ENCODE measurements at places on chromosomes 5 and 9.

- no peak for DNase-seq
Observed at GRCh38 chr9:83472221-83472665, 66.0 kb downstream of the FRMD3 start.

DNA sequence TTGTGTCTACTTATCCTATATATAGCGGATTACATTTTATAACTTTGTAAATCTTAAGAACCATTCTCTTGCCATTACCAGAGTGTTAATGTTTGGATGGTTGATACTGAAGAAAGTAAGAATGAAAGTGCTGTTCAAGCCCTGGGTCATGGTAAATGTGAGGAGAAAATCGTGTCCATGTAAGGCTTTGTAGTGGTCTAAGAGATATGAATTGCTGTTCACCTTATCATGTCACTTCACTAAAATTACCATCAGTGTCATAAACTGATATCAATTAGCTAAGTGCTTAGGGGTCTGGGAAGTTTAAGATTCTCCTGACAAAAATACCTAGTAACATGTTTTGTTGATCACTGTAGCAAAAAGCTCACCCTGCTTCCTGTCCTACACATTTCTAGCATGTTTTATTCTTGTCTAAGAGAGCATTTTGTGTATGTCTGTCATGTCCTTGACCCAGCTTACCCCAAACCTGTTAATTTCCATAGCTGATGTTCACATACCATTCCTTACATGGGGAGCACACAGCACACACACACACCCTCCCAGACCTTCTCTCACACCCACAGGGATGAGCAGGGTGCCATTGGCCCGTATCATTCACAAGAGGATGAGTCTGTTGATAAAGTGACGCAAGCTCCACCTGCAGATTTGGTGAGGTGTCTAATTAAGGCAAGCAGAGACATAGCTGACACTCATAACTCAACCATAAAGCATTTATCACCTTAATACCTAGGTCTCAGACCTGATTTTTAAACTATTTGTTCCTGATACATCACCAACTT, 125.1 kb upstream of the PAM start:
- DNase-seq = no peak

DNA sequence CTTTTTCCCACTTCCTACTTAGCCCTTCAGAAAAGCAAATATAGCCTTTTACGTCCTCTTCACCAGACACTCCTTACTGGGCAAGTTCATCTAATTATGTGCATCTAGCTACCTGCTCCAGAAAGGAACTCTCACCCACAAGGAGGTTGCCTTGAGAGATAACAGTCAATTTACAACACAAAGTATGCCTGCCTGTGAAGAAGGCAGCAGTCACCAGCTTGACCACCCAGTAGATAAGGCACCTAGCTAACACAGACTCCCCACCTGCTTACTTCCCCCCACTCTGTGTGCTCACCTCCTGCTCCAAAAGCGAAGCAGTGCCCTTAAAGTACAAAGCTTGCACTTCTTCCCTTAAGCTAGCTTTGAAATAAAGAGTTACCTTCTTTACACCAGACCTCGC, 111.7 kb upstream of the MRPS30 start:
- DNase-seq = no peak

GRCh38 chr9:100670719-100671118, 92.8 kb downstream of the CAVIN4 start:
- DNase-seq = no peak

DNA sequence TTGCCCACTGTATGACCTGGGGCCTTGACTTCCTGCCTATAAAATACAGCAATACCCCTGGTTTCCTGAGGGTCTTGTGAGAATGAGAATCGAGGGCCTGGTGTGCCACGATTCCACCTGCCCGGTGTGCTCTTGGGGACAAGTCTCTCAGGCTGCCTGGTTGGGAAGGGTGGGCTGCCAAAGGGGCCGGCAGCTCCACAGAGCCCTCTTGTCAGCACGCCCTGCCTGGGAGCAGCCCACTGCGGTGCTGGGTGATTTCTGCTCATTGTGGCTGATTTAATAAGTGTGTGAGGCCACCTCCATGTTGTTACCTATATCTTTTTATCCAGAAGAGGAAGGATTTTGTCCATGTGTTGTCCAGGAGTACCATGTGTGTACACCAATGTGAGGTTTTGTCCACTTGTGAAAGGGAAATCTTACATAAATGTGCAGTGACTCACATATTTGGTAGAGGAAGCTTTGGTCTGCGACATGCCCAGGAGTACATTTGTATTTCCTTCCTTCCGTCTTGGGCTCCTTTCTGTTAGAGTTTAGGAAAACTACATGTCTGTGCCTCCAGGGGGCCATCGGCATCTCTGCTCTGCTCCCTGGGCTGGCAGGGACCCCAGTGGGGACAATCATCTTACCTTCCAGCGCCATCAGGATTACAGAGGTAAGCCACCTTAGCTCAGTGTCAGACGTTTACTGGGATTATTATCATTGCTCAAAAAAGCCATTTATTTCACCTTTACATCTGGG, 108.6 kb downstream of the PHF2 start:
- DNase-seq = no peak

GRCh38 chr9:104883169-104883568, 44.8 kb downstream of the ABCA1 start:
- no peak for DNase-seq

DNA sequence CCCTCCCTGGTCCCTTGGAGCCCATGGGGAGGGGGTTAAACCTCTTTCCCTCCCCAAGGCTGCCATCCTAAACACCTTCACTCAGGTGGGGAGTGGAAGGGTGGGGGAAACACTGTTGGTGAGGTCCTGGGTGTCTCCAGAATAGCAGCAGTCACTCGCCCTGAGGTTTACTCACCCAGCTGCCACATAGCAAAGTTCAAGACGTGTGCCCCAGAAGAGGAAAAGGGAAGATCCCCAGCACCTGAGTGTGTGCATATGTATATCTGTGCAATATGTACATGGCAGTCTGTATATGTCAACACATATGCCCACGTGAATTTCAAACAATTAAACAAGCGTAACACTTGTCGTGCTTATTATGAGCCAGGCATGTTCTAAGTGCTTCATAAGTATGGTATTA, 31.3 kb upstream of the SMU1 start:
- no peak for DNase-seq

GRCh38 chr9:33619666-33620404, 95.8 kb downstream of the ANKRD18B start:
- no peak for DNase-seq

- no peak for DNase-seq
Observed at GRCh38 chr9:137295238-137295811, 6.7 kb downstream of the NRARP start.

DNA sequence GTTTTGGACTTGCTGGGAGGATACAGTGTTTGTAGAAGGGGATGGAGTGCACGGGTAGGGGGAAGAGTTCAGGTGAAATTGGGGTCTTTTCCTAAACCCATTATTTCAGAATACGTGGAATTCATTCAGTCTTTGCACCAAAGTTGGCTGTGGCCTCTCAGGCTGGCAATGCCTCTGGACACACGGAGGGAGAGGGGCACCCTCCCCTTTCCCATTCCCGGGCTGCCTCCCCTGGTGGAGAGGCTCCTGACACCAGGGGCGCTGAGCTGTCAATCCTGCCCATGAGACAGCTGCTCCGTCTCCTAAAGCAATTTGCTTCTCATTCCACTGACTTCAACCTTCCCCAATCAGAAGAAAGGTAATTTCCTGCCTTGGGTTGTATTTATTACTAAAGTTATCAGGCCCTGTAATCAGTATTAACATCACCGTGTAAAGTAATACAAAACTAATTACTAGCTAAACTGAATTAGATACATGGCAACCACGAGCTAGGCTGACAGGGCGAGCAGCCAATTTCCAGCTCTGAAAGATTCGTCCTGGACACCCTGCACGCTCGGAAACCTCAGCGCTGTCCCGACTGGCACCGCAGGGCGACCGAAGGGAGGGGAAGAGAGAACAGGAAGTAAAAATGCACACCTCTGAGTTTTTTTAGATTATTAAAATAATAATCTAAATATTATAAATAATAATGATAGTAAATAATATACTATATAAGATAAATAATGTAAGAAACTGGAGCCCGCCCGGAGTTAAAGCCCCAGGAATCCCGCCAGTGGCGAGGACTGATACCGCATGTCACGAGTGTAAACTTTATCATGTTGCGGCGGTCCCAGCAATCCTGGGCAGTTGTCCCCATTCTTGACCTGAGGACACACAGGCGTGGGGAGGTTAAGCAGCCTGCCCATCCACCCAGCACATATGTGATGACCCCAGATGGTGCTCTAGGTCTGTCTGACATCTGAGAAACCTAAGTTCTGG, 6.9 kb upstream of the OLFM1 start:
- no peak for DNase-seq

DNA sequence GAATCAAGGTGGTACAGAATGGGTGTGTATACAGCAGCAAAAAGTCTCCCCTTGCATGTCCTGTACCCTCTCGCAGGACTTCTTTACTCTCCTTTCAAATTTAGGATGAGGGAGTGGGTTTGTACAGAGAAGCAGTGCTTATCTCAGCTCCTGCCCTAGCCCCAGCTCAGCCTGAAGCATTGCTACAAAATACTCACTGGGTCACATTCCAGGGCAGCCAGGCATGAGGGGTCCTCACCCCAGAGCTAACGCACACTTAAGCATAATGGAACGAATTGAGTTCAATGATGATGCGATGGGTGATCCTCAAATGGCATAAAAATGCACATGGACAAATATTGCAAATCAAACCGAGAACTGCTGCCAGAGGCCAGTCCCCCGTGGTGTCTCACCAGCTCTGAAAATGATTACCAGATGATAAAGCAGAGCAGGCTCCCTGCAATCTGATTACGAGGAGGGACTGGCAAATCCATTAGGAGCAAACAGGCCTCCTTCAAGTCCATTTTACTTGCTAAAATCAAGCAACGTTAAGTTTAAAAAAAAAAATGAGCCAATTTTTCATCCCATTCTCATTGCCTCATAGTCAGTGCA, 231.6 kb upstream of the TAS2R1 start:
- DNase-seq = no peak

- DNase-seq = no peak
Observed at GRCh38 chr5:156929366-156929948, 33.6 kb downstream of the TIMD4 start.

GRCh38 chr5:54080831-54081230, 229.5 kb downstream of the ARL15 start:
- no peak for DNase-seq

GRCh38 chr9:16575142-16575985, 295.1 kb downstream of the BNC2 start:
- no peak for DNase-seq

GRCh38 chr9:98882569-98882923, 61.2 kb upstream of the COL15A1 start:
- DNase-seq = no peak

GRCh38 chr5:20537911-20538703, 550.1 kb upstream of the CDH18 start:
- no peak for DNase-seq

- DNase-seq = no peak
Observed at GRCh38 chr9:36902861-36903524, 131.1 kb downstream of the PAX5 start.

DNA sequence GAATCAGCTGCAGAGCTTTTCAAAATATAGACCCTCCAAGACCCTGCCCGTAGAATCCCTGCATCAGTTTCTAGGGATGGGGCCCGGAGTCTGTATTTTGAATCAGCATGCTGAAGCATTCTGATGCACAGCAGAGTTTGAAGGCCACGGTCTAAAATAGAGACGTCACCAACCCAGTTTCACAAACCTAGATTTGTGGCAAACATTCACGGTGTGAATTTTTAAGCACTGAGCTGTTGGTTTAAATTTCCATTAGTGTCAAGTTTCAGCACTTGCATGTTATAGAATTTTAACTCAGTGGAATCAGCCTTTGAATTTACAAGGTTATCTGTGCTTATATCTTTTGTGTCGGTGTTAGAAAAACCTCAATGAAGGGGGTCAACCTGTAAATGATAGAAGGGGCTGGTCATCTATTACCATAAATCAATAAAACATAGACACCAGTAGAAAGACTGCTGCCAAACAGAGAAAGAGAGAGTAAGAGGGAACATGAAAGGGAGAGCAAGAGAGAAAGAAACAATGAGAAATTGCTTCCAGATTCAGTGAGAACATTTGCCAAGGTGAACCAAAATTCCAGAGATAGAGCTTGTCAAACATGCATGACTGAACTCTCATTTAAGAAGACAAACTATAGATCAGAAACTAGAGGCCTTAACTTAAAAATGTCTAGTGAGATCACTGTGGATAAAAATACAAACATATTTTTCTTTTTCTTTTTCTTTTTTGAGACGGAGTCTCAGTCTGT, 414.9 kb downstream of the ZSWIM6 start:
- DNase-seq = no peak

GRCh38 chr5:170183816-170184687, 48.7 kb upstream of the C5orf58 start:
- no peak for DNase-seq

GRCh38 chr9:116572095-116572748, 114.9 kb upstream of the TRIM32 start:
- no peak for DNase-seq
